Upper lobe of right lung (tissue), 1 donor: ENCODE measurements at places on chromosomes 13 and 19.

DNA sequence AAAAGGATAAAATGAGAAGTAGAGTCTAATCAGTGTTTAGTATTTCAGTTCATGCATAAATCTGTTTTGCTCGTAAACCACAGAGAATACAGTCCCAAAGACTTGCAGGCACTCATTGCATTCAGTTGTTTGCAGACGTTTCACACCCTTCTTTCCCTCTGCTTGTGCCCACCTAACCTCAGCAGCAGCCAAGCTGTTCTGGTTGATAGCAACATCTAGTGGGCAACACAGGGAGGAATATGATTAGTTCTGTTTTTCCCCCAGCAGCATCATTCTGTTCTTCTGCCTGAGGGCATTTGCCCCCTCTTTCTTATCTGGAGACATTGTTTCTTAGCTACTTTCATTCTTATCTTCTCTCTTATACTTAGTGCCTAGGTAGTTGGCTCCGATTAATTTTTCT is 135.6 kb downstream of the PAN3 start:
- H3K4me3 ChIP-seq, result no peak overlapping the region
- no peak for DNase-seq
- peaks cover 57% of the 10 kb centered on the region for H3K36me3 ChIP-seq

- no peaks in the 10 kb centered on the region for H3K27me3 ChIP-seq
- no peak for DNase-seq
- no peaks in the 10 kb centered on the region for H3K36me3 ChIP-seq
Observed at GRCh38 chr13:46679369-46680120, 117.4 kb downstream of the ESD start.

DNA sequence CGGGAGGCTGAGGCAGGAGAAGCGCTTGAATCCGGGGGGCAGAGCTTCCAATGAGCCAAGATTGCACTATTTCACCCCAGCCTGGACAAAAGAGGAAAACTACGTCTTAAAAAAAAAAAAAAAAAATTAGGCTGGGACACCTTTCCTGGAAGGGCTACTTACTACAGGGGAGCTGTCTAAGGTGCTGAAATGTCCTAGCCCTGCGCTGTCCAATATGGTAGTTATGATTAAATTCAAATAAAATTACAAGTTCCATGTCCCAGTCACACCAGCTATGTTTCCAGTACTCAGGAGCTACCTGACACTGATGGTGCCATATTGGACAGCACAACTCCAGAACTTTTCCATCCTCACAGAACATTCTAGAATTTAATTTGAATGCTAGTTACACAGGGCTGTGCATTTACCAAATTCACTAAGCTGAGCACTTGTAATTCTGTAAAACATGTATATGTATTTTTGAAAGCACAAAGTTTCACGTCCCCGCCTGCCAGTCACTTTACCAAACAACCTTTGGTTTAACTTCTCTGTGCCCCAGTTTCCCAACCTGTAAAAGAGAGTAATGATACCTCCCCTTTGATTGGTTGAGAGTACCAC is 9.2 kb upstream of the ZSCAN22 start:
- H3K4me3 ChIP-seq, result no peak overlapping the region
- DNase-seq, result no peak
- peaks cover 32% of the 10 kb centered on the region for H3K36me3 ChIP-seq
- no peak overlapping the region for H3K27ac ChIP-seq

DNA sequence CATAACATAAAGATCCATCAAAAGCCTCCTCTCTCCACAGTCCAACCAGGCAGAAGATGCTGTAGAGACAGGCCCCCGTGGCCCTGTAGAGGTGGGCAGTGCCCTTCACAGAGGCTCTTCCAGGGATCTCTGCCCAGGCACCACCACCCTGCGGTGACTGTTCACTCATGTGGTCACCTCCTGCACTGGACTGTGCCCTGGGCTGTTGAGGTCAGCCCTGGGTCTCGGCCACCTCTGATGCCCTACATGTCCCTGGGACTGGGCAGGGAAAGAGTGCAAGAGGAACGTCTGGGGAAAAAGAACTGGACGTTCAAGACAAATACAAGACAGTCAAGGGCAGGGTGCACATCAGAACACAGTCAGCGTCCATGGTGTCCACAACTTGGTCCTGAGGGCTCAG is 22.3 kb downstream of the PEPD start:
- H3K4me1 ChIP-seq, result no peaks in the 10 kb centered on the region
- DNase-seq, result no peak
- no peak overlapping the region for H3K4me3 ChIP-seq

GRCh38 chr13:112885782-112886268 is 83.2 kb upstream of the MCF2L start:
- H3K27me3 ChIP-seq, result no peaks in the 10 kb centered on the region
- peak; percentile 81 for DNase-seq
- no peak overlapping the region for H3K27ac ChIP-seq
- no peak overlapping the region for H3K4me3 ChIP-seq

DNA sequence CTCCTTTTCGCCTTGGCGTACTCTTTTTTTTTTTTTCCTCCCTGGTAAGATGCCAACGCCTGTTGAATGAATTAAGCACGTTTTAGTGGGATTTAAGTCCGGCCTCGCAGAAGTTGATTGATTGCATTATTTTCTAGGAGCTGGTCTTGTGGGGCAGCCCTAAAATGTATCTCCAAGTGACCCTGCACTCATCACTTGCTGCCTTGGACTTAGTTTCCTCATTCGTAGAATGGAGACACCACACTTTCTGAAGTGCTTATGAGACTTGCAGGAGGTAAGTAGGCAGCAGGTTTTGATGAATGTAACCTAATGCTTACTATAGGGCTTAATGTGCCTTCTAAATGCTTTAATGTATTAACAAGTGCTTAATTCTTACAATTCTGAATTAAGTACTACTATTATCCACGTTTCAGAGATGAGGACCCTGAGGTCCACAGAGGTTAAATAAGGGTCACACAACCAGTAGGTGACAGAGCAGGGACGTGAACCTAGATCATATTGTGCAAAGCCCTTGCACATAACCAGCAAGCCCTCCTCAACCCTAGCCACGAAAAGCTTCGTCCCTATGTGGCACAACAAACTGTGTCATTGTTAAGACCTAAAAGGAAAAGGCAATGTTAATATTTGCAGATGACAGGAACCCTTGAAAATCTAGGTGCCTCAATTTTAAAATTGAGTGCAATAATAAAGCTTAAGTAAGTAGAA is 514 bp upstream of the ARGLU1 start:
- peaks cover 24% of the 10 kb centered on the region for H3K4me1 ChIP-seq
- H3K36me3 ChIP-seq, result no peaks in the 10 kb centered on the region
- DNase-seq, result no peak
- no peaks in the 10 kb centered on the region for H3K27me3 ChIP-seq

- H3K4me1 ChIP-seq, result no peaks in the 10 kb centered on the region
- H3K36me3 ChIP-seq, result no peaks in the 10 kb centered on the region
- no peak for DNase-seq
Observed at GRCh38 chr13:71722206-71722605, 144.8 kb downstream of the DACH1 start.

DNA sequence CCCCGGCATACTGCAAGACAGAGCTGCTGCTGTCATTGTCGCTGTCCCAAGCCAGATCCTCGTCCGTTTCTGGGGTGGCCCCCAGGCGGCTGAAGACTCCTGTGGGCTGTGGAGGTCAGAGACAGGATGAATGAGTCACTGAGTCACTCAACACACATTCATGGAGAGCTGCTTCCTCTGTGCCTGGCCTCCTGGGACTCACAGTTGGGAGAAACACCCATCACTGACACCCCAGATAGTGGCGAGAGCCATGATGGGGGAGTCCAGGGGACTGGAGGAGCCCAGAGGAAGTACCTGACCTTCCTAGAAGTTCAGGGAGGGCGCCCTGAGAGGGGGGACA is 26.0 kb downstream of the C19orf47 start:
- peaks cover 69% of the 10 kb centered on the region for H3K36me3 ChIP-seq
- no peaks in the 10 kb centered on the region for H3K27me3 ChIP-seq
- no peak overlapping the region for H3K27ac ChIP-seq
- H3K4me3 ChIP-seq, result no peak overlapping the region
- no peak for DNase-seq
- no peaks in the 10 kb centered on the region for H3K4me1 ChIP-seq

GRCh38 chr13:30895773-30896172 is 10.3 kb upstream of the MEDAG start:
- H3K36me3 ChIP-seq, result no peaks in the 10 kb centered on the region
- H3K4me1 ChIP-seq, result peaks cover 13% of the 10 kb centered on the region

DNA sequence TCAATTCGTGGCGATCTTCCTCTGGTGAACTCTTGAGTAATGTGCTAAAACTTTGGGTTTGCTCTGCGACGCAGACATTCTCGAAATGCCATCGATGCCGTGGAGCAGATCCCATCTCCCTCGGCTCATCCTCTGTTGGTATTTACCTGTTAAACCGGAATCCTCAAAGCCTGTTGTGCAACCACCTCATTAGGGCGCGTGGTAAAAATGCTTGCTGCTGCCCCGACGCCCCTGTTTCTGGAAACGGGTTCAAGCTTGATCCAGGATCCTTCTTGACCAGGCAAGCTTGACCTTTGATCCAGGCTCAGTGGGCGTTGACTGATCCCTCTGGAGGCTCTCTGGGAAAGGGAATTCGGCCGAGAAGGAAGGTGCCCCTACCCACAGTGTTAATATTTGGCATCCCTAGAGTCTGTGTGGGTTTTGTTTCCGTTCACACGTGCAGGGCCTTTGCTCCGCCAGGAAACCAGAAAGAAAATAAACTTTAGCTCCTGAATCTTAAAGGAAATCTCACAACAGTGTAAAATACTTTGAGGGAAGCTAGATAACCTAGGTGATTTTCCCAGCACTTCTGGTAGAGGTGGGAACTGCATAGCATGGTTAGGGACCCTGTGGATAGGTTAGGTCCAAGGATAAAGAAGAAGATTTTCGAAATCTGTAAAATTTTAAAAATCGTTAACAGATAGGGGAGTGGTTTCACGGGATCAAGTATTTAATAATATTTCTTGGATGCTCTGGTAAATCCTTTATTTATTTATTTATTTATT is 1.1 kb downstream of the LSM14A start:
- H3K36me3 ChIP-seq, result no peaks in the 10 kb centered on the region
- no peak for DNase-seq
- peaks cover 54% of the 10 kb centered on the region for H3K4me1 ChIP-seq
- H3K4me3 ChIP-seq, result peak overlapping the region; percentile 84

GRCh38 chr19:48123907-48124651 is 13.5 kb upstream of the PLA2G4C start:
- no peak overlapping the region for H3K4me3 ChIP-seq
- H3K27me3 ChIP-seq, result no peaks in the 10 kb centered on the region
- peaks cover 7% of the 10 kb centered on the region for H3K36me3 ChIP-seq
- no peak for DNase-seq
- H3K27ac ChIP-seq, result no peak overlapping the region

DNA sequence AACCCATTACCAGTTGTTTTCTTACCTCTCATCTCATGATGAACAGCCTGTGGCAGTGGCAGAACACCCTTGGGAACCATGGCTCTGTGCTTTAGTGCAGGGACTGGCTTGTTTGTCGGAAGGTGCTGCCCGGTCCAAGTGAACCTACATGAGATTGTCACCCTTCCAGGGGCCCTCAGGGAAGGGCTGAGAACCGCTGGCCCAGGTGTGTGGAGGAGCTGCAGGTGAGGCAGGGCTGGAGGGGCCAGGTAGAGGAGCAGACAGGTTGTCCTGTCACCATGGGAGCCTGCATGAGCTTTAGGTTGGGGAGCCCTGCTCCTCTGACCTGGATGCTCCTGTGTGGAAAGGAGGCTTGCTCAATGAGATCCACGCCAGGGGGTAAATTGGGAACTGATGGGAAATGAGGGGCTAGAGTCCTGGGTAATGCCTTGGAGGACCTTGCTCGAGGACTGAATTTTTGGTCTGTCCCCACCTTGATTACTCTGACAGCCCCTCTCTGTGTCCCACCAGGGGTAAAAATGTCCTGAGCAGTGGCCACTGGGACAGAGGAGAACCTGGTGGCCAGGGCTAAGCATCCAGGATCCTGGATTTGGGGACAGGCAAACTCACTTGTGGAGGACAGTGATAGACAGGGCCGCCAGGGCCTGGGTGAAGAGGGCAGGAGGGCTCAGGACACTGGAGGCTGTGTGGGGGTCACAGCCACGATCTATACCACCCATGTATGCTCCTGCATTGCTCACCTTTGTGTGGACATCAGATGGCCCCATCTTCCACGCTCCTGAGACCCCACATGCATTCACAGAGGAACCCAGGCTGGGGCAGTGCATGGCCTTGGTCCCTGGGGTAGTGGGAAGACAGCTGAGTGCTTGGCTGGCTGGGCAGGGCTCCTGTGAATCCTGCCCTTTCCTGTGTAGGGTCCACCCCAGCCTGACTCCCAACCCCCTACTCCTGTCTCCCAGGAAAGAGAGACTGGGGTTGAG is 24.1 kb upstream of the CEACAM1 start:
- no peaks in the 10 kb centered on the region for H3K27me3 ChIP-seq
- no peak for DNase-seq
- H3K4me3 ChIP-seq, result no peak overlapping the region
- H3K36me3 ChIP-seq, result no peaks in the 10 kb centered on the region
- H3K4me1 ChIP-seq, result no peaks in the 10 kb centered on the region

DNA sequence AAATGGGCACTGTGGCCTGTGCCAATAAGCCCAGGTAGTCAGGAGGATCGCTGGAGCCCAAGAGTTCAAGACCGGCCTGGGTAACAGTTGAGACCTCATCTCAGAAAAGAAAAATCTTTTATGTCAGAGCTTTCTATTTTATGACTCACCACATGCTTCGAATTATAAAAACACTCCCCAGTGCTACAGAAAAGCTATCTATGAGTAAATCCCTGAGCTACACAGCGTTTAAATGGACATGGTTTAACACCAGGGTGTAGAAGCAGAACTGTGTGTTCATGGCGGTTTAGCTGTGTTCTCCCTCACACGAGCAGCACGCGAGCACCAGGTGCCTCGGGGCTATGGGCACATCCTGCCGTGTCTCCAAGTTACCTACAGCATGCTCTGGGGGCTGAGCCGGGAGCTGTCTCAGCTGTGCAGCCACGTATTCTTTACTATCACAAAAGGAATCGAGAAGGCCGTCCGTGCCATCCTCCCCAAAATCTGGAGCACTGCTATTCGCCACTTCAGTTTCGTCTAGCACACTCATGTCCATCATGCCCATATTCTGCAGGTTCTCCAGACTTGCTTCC is 6.7 kb downstream of the SAFB2 start:
- H3K27me3 ChIP-seq, result no peaks in the 10 kb centered on the region
- H3K4me1 ChIP-seq, result peaks cover 16% of the 10 kb centered on the region
- no peak for DNase-seq
- H3K27ac ChIP-seq, result no peak overlapping the region
- no peak overlapping the region for H3K4me3 ChIP-seq

DNA sequence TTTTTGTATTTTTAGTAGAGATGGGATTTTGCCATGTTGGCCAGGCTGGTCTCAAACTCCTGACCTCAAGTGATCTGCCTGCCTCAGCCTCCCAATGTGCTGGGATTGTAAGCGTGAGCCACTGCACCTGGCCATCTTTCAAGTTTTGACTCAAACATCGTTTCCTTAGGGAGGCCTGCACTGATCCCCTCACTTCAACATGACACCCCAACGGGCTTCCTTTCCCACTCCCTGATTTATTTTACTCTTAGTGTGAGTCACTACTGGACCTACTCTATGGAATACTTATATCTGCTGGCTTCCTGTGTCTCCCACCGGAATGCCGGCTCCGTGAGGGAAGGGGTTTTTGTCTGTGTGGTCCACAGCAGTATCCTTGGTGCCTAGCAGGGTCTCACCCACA is 4.5 kb upstream of the ADAMTS10 start:
- no peak overlapping the region for H3K4me3 ChIP-seq
- no peaks in the 10 kb centered on the region for H3K36me3 ChIP-seq
- H3K27ac ChIP-seq, result no peak overlapping the region
- H3K27me3 ChIP-seq, result no peaks in the 10 kb centered on the region
